A549 treated with dexamethasone at 1 μM for 4 hours (cell line): ENCODE measurements at places on chromosomes 5 and 9. TPM values are rescaled to one million over a fixed set of nuclear protein-coding genes. Genes with fewer than 3 reads are reported as not detected.

PCDHGA10 gene
- total RNA-seq = 0.02 TPM in 2 of 5 replicates, not detected in the others

PCDHB2 gene
- 3.1 to 3.9 TPM (median 3.5 TPM) in 5 replicates for total RNA-seq

GPX8 gene
- total RNA-seq = 33.0 to 34.8 TPM (median 34.3 TPM) in 5 replicates

PCDHA4 gene
- 1.4 to 2.3 TPM (median 1.8 TPM) in 5 replicates for total RNA-seq

GPR151 gene
- total RNA-seq = not detected in 5 replicates

PLPPR1 gene
- total RNA-seq = not detected in 5 replicates

CCL27 gene
- total RNA-seq = 0.13 TPM in 2 of 5 replicates, not detected in the others
